ENCODE measurements at places on chromosomes 5 and 9.

- no peak for DNase-seq
Observed at GRCh38 chr9:12604164-12604821, 88.9 kb upstream of the TYRP1 start.

GRCh38 chr9:127225801-127226625 lies 38.6 kb upstream of the GARNL3 start:
- peak; percentile 43 for DNase-seq

DNA sequence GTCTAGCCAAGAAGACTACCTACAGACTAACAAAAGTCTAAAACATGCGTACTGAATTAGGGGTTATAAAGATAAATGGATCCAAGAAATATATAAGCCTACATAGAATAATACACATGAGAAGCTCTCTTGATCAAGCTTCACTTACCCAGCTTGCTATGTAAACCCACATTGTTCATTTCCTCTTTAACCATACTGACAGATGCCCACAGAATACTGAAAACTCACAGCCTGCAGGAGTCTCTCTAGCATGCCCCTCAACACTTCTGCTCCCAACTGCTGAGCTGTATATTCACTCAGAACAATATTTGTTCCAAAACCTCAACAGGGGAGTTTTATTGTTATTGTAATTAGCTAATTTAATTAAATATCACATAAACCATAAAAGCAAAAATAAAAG lies 52.4 kb downstream of the RFX3 start:
- no peak for DNase-seq

DNA sequence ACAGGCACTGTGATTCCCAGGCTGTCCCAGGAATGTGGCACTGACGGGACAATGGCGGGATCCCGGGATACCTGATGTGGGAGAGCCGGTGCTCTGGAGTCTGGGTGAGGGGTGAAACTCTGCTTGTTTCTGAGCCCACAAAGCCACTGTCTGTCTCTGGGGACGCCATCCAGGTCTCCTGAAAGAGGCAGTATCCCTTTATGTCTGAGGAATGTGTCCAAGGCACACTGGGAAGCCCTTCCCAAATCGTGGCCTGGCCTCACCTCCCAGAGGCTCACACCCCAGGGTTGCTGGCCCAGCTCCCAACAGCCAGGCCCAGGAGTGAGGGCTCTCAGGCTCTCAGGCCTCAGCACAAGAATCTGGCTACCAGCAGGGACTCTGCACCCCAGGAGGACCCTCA lies 27.1 kb downstream of the ORM2 start:
- no peak for DNase-seq

GRCh38 chr5:121121786-121122185 lies 657.7 kb downstream of the PRR16 start:
- no peak for DNase-seq

GRCh38 chr5:126794157-126794828 lies 17.4 kb downstream of the LMNB1 start:
- no peak for DNase-seq

DNA sequence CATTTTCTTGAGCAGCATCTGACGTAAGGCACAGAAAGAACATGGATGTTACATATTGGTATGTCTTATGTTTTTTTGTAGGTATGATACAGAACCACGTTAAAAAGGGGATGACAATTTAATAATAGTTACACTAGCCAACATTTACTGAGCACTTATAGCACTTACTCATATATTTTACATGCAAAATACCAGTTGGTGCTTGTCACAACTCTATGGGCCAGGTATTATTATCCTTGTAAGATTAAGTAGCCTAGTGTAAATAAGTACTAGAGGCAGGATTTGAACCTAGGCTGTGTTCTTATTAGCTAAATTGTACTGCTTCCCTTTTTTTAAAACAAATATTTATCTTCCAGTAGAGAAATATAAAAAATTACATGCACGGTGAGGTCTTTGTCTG lies 83.5 kb downstream of the RANBP17 start:
- no peak for DNase-seq

DNA sequence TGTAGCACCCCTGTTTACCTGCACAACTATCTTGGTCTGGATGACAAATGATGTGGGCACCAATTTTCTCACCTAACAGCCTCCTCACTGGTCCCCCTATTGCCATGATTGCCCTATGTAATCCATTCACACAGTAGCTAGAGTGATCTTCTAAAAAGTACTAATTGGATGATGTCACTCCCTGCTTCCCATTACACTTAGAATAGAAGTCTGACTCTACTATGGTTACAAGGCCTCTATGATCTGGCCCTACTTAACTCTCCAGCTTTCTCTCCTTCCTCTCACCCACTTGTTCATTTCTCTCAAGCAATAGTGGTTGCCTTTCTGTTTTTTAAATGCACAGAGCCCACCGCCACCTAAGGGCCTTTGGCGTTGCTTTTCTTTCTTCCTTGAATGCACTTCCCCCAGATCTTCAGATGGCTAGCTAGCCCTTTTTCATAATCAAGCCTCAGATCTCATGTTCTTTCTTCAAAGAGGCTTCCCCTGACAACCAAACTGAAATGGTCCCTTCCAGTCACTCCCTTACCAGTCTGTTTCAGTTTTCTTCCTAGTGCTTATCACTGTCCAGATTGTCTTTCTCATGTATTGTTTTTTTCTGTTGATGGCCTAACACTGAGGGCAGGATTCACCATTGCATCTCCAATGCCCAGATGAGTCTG lies 8.7 kb downstream of the IGIP start:
- no peak for DNase-seq

- no peak for DNase-seq
Observed at GRCh38 chr5:118371973-118372831, 616.1 kb downstream of the DTWD2 start.

DNA sequence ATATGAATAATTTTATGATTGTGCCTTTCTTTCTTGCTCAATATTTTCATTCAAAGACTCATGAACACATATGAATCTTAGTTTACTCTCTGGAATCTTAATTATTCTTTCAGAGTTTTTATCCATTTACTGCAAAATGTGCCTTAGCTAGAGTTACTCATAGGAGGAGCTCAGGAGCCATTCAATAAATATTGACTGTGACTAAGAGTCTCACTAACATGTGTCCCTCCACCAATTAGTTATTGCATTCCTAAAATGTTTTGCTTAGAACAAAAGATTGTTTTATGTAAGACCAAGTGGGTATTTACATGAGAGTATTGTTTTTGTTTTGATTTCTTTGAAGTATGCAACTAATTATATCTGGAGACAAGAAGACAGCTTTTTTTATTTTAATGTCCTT lies 218.4 kb upstream of the MAST4 start:
- DNase-seq = no peak

GRCh38 chr5:131084436-131084835 lies 80.6 kb downstream of the HINT1 start:
- DNase-seq = no peak

DNA sequence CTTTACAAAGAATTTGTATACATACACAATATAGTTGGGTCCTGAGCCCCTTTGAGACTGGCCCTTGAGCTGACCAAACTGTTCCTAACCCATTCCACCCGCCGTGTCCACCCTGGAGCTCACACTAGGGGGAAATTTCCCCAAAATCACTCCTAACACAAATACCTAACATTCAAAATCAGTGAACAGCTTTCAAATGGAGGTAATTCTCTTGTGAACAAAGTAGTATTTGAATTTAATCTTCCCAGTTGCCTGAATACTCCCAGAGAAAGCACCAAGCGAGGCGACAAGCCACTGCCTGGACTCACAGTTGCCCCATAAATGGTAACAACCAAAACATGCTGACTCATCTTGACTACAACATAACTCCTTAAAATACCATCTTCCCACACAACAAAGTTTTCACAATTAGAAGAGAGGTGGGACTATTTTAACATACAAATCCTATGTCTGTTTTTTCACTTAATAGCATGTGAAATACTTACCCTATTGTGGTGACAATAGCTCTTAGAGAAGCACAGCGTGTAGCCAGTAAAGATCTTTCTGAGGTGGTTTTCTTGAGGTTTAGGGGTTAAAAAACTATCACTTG lies 31.7 kb upstream of the SCAMP1 start:
- no peak for DNase-seq

- DNase-seq = no peak
Observed at GRCh38 chr9:40927851-40928802, 200.4 kb downstream of the FOXD4L6 start.

DNA sequence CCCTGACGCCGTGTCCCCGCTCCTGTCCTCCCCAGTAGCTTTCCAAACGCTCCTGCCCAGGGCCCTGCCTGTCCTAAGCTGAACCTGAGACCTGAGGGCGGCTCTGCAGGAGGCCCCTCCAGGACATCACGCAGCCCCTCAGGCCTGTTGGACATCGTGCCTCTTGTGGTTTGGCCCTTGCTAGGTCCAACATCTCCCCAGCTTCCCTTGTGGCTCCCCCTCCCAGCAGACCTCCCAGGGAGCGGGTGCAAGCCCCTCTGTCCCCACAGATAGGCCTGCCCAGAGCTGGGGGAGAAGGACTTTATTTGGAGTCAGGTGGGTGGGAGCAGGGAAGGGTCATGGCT lies 4.1 kb downstream of the OBP2B start:
- no peak for DNase-seq

DNA sequence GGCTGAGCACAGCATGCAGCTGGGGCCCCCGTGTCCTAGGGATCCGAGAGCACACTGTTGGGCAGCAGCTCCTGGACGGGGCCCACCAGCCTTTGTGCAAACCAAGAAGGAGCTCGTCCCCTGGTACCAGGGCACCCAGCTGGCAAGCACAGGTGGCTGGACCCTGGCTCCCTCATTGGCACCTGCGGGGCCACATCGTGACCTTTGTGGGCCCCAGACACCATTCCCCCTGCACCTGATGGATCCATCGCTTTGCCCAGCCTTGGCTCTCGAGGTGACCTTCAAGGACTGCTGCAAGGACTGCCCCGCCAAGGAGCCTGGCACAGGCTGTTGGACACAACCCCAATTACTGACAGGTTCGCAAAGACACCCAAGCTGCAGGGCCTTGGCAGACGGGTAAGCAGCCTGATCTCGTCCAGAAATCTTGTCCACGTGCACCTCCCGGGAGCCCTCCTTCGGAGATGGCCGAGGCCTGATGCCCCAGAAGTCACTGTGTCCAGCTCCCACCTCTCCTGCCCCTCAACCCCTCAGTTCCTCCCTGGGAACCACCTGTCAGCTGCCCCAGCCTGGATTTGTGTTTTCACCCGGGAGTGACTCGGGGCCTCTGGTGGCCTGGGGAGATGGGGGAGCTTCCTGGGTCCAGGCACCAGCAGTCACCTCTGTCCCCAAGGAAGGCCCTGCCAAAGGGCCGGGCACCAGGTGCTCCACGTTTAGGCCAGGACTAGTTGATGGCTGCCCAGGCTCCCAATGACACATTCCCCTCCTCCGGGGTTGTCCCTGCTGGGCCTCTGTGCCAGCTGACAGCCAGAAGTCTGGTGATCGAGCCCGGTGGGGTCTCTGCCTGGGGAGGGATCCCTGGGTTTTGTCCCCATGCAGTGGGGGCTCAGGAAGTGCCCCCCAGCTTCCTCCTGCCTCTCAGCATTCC lies 137.1 kb upstream of the PPP1R26 start:
- no peak for DNase-seq

GRCh38 chr5:1199649-1200494 lies 1.5 kb upstream of the SLC6A19 start:
- DNase-seq = no peak

DNA sequence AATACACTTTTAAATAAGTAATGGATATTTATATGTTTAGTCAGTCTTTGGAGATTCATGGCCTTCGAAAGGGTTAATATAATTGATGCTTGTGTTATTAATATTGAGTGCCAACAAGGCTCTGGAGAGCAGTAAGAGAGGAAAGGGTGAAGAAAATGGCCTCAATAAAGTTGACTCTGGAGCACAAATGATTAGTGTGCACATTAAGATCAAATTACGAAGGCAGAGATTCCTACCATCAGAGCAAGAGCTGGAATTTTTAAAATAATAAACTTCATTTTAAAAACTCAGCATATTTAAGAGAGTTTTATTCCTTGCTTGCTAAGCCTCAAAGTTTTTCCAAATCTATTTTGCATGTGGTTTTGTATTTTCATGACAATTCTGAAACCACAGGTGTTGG lies 14.8 kb downstream of the SLC44A1 start:
- no peak for DNase-seq

GRCh38 chr9:115200711-115201505 lies 83.0 kb upstream of the TNC start:
- no peak for DNase-seq

- no peak for DNase-seq
Observed at GRCh38 chr5:178774866-178775539, 44.5 kb upstream of the ZNF354A start.

DNA sequence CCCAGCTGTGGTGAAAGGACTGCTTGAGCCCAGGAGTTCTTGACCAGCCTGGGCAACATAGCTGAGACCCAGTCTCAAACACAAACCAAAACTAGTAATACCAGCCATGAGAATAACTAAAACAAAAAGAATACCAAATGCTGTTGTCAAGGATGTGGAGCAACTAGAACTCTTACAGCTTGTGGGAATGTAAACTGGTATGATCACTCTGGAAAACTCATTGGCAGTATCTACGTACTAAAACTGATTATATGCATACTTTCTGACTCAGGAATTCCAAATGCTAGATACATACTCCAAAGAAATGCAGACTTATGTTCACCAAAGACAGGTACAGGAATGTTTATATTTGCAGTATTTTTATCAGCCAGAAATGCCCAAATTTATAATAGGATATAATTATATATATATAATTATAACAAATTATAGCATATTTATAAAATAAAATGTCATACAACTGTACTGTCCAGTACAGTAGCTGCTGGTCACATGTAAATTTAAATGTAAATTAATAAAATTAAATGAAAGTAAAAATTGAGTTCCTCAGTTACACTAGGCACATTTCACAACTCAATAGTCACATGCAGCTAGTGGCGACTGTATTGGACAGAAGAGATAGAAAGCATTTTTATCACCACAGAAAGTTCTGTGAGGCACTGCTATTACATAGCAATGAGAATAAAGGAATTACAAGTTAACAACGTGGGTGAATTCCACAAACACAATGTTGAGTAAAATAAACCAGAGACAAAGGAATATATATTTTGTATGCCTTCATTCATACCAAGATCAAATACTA lies 118.5 kb downstream of the GNAQ start:
- DNase-seq = no peak

DNA sequence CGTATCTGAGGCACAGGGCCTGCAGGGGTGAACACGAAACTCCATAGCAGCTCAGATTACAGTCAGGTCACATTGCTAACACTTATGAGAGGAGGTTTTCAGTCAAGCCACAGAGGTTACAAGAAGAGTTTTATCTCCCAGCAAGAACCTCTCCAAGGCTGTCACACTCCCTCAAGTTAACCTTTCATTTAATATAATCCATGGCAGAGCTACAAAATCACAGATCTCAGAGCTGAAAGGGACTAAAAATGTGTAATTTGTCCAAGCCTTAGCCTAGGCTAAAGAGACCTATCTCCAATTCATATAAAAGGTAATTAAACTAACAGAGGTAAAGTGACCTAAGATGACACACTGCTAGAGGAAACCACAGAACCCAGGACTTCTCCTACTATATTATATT lies 57.2 kb downstream of the MLANA start:
- DNase-seq = no peak

DNA sequence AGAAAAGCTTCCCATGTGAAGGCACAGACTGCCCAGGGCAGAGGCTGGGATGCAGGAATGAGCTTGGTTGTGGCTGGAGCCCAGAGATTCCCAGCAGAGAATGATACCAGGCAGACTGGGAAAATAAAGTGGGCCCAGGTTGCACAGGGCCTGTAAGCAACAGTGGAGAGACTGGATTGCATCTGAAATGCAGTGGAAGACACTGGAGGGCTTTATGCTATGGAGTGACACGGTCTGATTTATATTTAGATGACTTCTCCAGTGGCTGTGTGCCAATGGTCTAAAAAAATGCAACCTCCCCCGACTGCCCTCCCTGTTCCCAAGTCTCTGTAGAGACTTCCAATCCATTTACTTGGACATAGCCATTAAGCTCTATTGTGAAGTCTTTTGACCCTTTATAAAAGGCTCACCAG lies 951.1 kb upstream of the DMAC1 start:
- no peak for DNase-seq

Data from substantia nigra (tissue), 51 donors.